ENCODE measurements at places on chromosomes 7 and 10. TPM values are rescaled to one million over a fixed set of nuclear protein-coding genes. Genes with fewer than 3 reads are reported as not detected.

GRCh38 chr10:72637398-72637857, 11.5 kb upstream of the MICU1 start:
- DNase-seq = no peak

- DNase-seq = no peak
Measured at GRCh38 chr10:1347962-1348772, 292.0 kb downstream of the WDR37 start.

- no peak for DNase-seq
Measured at GRCh38 chr10:109203646-109204353, 719.5 kb downstream of the XPNPEP1 start.

DNA sequence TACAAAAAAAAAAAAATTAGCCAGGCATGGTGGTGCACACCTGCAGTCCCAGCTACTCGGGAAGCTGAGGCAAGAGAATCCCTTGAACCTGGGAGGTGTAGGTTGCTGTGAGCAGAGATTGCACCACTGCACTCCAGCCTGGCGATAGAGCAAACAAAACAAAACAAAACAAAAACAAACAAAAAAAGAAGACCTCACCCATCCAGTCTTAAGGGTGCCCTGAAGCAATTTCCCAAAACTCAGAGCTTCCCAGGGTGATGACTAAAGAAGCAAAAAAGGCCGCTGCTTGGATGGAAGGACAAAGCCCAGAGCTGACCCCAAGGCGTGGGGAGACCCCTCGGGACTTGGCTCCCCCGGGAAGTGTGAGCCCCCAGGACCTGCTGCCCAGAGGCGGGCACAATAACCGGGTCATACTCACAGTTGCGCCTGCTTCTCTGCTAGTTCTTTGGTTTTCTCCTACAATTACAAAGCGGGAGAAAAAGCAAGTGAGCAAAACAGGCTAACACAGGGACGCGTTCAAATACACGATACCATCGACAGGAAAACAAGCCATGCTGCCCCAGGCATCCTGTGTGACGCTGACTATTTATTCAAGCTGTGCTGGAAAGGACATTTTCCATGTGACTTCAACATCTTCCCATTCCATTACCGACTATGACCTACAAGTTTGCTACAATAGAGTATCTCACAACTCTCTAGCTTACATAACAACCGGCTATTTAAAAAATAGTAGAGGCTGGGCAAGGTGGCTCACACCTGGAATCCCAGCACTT, 29.9 kb downstream of the PAPOLB start:
- no peak for DNase-seq

DNA sequence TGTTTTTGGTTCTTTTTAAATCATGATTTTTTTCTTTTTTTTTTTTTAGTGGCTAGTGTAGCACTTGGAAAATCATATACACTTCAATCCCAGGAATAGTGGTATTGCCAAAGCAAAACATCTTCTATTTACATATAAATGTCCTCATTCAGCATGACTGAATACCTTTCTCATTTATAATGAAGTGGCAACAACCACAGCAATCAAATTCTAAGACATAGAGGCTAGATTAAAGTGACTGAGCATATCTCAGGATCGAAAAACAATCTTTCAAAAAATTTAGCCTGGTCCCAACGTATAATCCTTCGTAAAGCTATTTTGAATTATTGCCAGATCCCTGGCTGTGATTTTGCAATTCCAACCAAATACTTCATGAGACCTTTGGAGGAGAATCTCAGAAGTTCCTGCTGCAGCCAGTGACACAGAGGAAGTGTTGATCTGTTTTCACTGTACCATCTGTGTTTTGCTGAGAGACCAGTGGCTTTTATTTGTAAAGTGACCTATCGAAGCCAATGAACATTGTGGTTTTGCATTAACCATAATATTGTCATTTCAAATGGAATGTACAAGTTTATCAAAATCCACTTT, 29.8 kb upstream of the SP8 start:
- DNase-seq = no peak

DNA sequence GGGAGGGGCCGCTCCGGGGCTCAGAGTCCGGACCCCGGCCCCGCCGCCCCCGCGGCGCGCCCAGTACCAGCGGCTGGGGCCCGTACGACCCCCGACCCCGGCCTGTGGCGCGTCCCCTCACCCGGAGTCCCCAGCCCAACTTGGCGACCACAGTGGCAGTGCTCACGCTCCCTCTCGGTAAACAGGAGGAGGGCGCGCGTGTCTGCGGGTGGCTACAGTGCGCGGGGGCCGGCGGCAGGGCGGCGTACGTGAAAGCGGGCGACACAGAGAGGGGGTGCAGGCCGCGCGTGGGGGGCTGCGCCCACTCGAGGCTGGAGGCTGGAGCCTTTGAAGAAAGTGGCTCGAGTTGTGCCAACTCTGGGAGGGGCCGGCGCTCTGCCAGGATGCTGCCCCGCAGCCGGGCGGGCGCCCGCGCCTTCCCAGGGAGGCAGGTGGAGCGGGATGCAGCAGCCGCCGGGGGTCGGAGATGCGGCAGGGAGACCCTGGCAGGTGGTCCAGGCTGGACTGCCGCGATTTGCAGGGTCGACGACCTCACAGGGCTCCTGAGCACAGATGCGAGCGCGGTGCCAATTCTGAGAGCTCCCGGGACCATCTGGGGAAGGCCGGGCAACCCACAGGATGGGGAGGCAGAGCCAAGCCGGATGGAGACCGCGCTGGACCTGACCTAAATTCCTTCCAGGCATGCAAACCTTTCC, 655 bp downstream of the PTPRE start:
- no peak for DNase-seq

The PDZD7 gene
- 6.1 TPM for total RNA-seq

The EDRF1 gene
- total RNA-seq = 49.2 TPM

The GPER1 gene
- 1.2 TPM for total RNA-seq

DNA sequence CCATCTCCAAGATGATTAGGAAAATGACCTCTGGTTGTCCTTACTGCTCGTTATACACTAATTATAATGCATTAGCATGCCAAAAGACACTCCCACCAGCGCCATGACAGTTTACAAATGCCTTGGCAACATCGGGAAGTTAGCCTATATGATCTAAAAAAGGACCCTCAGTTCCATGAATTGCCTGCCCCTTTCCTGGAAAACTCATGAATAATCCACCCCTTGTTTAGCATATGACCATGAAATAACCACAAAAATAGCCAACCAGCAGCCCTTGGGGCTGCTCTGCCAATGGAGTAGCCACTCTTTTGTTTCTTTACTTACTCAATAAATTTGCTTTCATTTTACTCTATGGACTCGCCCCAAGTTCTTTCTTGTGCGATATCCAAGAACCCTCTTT, 41.6 kb upstream of the KCNMA1 start:
- DNase-seq = no peak

The GTPBP4 gene
- 111 TPM for total RNA-seq

GRCh38 chr7:157018997-157019608, 8.6 kb upstream of the MNX1 start:
- no peak for DNase-seq

The ACTL6B gene
- not detected for total RNA-seq

The FAM237B gene
- total RNA-seq = not detected

DNA sequence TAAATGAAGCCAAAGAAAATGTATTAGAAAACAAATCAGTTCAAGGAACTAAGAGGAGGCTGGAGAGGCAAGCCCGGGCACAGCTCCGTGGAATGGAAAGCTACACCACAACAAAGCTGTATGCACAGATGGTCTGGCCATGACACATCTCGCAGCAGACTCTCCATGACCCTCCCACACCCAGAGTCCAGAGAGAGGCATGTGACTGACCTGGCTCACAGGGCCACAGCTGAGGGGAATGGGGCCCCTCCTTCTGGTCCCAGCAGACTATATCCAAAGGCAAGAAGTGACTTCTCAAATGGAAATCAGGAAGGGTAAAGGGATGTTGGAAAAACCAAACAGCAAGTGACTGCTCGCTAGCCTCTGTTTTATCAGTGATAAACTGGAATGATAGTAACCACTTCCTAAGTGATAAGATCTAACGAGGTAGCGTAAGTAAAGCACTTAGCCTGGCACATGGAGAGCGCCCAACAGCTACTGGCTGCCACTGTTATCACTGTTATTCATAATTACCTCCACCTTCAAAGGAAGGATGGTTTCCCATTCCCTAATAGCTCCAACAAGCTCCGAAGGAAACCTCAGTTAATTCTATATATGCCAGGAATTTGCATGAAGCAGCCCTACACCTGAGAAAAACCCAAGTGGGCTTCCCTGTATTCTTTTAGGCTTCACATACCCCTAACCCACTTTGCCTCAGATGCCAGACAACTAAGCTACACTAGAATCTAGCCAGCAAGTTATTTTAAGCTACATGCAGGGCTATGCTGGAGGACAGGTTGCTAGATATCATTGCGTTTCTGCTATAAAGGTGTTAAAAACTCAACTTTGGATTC, 8.4 kb downstream of the OSBPL3 start:
- peak; percentile 81 for DNase-seq

DNA sequence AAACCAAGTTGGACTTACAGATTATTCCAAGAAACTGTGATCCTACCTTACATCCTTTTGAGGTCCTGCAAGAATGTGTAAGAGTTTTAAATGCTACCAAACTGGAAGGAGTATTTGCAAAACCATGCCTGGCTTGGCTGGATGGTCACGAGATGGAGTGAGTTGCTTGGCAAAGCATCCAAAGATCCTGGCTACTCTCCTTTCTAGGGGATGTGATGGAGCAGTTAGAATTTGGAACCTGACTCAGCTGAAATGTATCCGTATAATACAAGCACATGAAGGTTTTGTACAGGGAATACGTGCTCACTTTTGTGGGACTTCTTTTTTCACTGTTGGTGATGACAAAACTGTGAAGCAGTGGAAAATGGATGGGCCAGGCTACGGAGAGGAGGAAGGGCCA, 13.3 kb upstream of the SYPL1 start:
- no peak for DNase-seq

The WDFY4 gene
- 0.22 TPM for total RNA-seq

GRCh38 chr7:41328544-41328943, 374.3 kb downstream of the INHBA start:
- DNase-seq = no peak
